Fibroblast of upper back skin (primary cell): ENCODE measurements at places on chromosomes 7 and 10.

GRCh38 chr7:76364198-76364584 is 5.4 kb upstream of the YWHAG start:
- DNase-seq = peak; percentile 73

DNA sequence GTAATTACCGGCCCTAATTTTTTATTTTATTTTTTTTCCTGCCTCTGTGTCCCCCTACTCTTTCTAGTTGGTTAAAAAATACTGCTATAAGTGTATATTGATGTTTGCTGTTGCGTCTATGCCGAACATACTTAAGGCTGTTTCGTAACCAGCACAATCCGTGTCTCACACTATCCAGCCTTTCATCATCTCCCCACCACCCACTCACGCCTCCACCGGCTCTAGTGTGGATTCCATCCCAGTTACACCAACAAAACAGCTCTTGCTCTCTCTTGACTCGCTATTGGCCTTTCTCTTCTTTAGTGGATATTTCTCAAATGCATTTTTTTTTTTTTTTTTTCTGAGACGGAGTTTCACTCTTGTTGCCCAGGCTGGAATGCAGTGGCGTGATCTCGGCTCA is 70.1 kb upstream of the CAMK1D start:
- no peak for DNase-seq

DNA sequence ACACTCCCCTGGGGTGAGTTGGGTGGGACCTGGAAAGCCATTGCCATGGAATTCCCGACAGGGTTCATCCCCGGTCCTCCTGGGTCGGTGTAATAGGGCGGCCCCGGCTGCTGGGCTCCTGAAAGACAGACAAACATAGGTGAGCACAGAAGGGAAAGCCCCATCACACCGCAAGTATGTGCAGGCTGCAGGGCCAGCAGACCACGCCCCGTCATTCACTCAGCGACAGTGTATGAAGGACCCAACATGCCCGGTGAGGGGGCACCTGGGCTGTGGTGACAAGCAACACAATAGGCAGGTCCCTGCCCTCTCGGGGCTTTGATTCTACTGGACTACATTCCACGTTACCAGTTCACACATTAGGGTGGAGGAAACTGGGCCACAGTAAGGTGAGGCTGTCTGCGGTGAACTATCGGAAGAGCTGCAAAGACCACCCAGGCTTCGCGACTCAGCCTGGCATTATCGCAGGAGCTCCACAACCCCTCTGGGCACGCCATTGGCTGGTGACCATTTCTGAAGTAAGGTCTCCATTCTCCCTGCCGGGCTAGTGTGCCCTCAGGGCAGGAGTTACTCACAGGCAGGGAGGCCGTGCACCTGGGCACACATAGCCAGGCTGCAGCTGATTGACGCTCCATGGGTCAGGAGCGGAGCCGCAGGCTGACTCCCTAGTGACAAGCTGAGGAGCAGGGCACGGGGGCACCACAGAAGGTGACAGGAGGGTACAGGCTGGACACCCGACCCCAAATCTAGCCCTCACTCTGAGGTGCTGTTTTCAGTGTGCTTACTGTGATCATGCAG is 99.2 kb downstream of the VOPP1 start:
- DNase-seq = no peak

- DNase-seq = no peak
Measured at GRCh38 chr7:121475806-121476205, 79.7 kb upstream of the FAM3C start.
